Peyer's patch (tissue), 4 donors: ENCODE measurements at places on chromosomes 5 and 9.

DNA sequence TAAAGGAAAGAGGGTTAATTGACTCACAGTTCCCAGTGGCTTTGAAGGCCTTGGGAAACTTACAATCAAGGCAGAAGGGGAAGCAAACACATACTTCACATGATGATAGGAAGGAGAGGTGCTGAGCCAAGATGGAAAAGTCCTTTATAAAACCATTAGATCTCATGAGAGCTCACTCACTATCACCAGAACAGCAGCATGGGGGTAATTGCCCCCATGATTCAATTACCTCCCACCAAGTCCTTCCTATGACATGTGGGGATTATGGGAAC lies 99.7 kb downstream of the PTTG1 start:
- DNase-seq: no peak

DNA sequence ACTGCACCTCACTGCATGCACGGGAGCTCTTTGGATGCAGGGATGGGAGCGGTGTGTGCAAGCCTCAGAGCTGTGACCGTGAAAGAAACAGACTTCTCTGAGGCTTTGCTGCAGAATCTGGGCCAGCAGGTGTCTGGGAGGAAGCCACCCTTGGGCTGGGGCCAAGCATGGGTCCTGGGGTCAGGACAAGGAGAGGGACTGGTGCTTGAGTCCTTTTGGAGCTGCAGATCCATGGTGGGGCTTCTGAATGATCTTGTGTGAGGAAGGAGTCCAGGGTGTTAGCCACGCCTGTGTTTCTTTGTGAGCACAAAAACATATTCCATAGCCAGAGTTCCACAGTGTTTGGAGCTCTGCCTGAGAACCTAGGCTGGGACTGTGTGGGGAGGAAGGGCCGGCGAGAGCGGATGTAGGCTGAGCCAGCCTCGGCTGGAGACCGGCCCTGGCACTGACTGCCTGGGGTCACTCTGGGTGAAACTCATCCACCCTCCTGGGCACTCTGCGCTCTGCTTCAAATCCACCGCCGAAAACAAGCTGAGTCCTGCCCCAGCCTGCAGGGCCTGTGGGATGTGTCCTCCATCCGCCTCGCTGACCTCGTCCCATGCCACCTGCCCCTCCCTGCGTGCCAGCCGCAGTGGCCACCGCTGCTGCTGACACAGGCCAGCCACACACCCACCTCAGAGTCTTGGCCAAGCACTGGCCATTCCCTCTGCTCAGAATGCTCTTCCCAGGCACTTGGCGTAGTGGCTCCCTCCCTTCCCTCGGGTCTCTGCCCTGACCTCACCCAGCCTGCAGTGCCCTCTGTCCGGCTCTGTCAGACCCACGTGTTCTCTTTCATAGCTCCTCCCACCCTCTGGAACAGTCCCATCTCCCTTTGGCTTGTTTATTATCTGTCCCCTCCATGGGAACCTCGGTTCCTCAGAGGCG lies 26.7 kb downstream of the ERGIC1 start:
- DNase-seq: no peak

- peak; percentile 7 for DNase-seq
Observed at GRCh38 chr9:121816845-121817450, 165.5 kb downstream of the DAB2IP start.

GRCh38 chr5:172556971-172557461 lies 84.0 kb upstream of the NEURL1B start:
- DNase-seq: no peak

DNA sequence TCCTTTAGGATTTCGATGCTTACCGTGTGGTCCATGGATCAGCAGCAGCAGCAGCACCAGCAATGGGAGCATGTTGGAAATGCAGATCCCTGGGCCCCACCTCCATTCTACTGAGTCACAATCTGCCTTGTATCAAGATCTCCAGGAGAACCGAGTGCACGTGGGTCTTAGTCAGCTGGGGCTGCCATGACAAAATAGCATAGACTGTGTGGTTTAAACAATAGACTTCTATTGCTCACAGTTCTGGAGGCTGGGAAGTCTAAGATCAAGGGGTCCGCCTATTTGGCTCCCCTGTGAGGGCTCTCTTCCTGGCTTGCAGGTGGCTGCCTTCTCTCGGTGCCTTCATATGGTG lies 1.3 kb upstream of the PROP1 start:
- DNase-seq: no peak

DNA sequence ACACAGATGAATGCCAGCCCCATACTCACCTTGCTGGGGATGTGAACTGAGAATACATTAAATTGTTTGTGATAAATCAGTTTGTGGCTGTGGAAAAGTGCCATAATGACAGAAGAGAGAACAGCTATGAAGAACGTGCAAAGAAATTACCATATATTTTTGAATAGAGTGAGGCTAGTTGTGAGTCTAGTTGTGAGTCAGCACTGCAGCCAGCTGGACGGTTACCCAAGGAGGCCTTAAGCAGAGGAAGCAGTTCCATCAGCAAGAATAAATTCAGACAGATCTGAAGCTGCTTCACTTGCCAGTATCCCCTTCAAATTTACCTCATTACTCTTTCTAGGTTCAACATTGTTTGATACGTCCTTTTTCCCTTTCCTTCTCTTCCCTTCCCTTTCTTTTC lies 446.0 kb downstream of the MTRR start:
- no peak for DNase-seq

GRCh38 chr9:126051446-126052130 lies 275.0 kb upstream of the MVB12B start:
- DNase-seq: no peak

- no peak for DNase-seq
Observed at GRCh38 chr9:134955801-134956200, 38.1 kb upstream of the FCN1 start.

- no peak for DNase-seq
Observed at GRCh38 chr5:39274398-39275085, 55.2 kb upstream of the FYB1 start.

DNA sequence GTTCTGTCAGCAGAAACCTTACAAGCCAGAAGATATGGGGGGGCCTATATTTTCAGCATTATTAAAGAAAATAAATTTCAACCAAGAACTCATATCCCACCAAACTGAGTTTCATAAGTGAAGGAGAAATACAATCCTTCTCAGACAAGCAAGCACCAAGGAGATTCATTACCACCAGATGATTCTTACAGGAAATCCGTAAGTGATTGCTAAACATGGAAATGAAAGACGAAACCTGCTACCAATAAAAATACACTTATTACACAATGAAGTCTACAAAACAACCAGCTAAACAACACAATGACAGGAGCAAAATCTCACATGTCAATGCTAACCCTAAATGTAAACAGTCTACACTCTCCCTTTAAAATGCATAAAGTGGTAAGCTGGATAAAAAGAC lies 17.8 kb upstream of the C9orf72 start:
- no peak for DNase-seq

GRCh38 chr5:103178167-103178566 lies 58.1 kb downstream of the PPIP5K2 start:
- DNase-seq: no peak

- DNase-seq: no peak
Observed at GRCh38 chr5:158953929-158954534, 145.7 kb downstream of the EBF1 start.

DNA sequence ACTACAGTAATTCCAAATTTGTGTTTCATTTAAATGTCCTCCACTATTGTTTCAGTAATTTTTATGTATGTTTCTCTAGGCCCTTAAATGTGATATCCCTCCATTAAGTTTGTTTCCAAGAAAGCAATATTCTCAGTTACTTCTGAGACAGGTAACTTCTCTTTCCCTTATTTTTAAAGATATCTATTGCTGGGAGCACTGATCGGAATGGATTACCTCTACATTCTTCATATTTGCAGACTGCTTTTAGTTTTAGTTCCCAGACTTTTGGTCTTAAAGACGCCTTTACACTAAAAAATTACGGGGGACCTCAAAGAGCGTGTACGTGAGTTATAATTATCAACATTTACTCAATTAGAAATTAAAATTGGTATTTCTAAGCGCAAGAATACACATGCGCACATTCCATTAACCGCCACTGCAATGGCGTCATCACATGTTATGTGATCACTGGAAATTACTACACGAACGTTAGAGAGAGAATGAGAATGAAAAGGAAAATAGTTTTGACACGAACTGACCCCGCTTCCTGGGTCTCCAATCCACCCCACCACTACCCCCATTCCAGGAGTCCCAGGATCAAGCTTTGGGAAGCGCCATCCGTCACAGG lies 519 bp upstream of the RAD50 start:
- no peak for DNase-seq

- DNase-seq: no peak
Observed at GRCh38 chr9:38171926-38172325, 102.9 kb upstream of the SHB start.

GRCh38 chr9:109907810-109908458 lies 127.9 kb downstream of the PALM2AKAP2 start:
- DNase-seq: no peak

GRCh38 chr5:32908641-32909040 lies 197.5 kb downstream of the NPR3 start:
- DNase-seq: no peak
